ENCODE measurements at places on chromosomes 5 and 9.
A peak's percentile ranks its signal among the peaks of the same experiment; 100 is the strongest.

DNA sequence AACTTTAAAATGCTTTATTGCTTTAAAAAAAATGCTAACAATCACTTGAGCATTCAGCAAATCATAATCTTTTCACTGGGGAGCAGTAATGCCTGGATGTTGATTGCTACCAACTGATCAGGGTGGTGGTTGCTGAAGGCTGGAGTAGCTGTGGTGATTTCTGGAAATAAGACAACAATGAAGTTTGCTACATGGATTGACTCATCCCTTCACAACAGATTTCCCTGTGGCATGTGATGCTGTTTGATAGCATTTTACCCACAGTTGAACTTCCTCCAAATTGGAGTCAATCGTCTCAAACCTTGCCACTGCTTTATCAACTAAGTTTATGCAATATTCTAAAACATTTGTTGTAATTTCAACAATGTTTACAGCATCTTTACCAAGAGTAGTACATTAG lies 83.3 kb downstream of the MLLT3 start:
- DNase-seq, result no peak

- DNase-seq, result no peak
Observed at GRCh38 chr9:108396193-108396592, 459.6 kb downstream of the ACTL7B start.

- no peak for DNase-seq
Observed at GRCh38 chr9:136903041-136903554, 16.8 kb downstream of the TRAF2 start.

DNA sequence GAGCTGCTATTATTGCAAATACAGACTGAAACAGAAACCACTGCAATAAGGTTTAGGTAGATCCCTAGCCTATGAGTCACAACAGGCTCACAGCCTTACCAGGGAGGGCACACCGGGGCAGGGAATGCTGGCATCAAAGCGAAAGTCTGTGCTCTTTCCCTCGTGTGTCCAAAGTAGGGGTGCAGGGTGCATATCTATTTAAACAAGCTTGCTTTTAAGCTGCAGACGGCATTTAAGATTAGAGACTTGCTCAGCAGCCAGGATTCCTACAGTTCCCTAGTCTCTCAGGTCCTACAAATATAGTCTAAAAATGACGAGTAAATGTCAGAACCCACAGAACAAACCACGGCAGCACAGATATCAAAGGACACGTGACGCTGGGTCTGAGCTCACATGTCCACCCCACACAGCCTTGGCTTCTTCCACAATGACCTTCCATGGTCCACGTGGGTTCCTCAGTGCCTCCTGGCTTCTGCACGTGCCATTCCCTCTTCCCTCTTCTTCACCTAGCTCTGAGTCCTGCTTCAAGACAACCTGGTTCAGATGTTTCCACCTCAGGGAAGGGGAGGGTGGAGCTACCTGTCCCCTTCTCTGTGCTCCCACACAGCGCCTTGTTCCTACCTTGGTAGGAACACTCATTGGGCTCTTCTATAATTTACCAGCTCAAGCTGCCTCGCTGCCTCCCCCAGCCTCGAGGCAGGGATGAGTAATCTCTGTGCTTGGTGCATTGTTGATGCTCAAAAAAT lies 193.2 kb downstream of the MAPKAP1 start:
- peak; percentile 15 for DNase-seq

DNA sequence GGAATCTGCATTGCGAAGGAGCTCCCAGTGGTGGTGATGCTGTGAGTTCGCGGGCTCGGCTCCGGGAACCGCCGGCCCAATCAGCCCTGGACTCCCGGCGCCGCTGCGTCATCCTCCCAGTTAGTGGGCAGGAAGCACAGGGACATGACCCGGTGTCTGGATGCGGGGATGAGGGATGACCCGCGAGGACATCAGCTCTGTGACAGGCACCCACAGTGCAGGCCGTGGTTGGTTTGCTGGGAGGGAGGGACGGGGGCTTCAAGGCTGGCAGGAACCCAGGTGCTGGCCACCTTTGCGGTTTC lies 996 bp downstream of the NXNL2 start:
- no peak for DNase-seq

DNA sequence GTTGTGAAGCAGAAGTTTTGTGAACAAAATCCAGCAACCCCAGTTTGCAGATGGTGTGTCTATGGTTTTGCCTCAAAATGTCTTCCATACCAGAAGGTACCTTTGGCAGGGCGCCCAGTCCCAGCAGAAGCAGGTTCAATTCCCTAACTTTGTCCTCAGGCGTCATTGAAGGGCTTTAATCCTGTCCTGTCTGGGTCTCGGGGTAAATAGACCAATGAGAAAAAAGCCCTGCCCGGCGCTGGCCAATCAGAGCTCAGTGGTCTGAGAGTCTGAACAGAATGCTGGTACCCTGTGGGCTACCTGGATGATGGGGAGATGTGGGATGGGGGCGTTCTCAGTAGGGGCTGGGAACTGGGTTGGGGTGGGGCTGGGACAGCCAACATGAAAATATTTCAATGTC lies 6.2 kb upstream of the ST6GALNAC4 start:
- no peak for DNase-seq

GRCh38 chr9:77475641-77476473 lies 172.3 kb downstream of the GNA14 start:
- peak; percentile 31 for DNase-seq

GRCh38 chr5:96741891-96742309 lies 65.8 kb downstream of the ERAP1 start:
- DNase-seq, result no peak

DNA sequence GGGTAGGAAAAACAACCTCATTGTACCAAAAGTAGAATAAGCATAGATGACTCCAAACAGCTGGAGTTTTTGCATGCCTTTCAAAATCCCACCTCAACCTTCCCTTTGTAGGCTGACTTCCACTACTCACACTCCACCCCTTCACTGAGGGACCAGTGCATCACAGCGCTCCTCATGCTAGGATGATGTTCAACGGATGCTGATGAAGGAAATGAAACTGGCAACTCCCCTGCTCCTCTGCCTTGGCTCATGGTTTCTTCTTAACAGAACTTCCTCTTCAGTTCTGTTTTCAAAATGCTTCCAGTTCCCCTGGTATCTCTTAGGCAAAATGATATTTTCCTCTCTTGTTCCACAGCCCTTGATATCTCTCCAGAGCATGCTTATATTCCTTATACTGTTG lies 29.0 kb downstream of the LIFR start:
- no peak for DNase-seq

- DNase-seq, result no peak
Observed at GRCh38 chr5:158718738-158719505, 380.8 kb downstream of the EBF1 start.

DNA sequence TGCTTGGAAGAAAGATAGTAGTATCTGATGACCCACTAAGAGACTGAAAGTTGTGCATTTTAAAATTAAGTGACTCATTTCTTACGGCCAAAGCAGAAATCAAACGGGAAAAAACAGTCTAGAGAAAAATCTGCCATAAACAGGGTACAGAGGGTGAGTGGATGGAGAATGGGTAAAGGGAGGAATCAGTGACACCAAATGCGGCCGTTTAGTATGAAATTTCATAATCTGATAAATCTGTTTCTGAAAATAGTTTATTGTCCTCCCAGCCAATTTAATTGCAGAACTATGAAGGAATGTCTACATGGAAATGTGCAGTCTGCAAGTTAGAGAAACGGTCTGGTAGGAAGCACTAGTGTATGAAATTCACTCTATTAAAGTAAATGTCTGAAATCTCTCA lies 39.5 kb downstream of the ADAMTS12 start:
- no peak for DNase-seq

DNA sequence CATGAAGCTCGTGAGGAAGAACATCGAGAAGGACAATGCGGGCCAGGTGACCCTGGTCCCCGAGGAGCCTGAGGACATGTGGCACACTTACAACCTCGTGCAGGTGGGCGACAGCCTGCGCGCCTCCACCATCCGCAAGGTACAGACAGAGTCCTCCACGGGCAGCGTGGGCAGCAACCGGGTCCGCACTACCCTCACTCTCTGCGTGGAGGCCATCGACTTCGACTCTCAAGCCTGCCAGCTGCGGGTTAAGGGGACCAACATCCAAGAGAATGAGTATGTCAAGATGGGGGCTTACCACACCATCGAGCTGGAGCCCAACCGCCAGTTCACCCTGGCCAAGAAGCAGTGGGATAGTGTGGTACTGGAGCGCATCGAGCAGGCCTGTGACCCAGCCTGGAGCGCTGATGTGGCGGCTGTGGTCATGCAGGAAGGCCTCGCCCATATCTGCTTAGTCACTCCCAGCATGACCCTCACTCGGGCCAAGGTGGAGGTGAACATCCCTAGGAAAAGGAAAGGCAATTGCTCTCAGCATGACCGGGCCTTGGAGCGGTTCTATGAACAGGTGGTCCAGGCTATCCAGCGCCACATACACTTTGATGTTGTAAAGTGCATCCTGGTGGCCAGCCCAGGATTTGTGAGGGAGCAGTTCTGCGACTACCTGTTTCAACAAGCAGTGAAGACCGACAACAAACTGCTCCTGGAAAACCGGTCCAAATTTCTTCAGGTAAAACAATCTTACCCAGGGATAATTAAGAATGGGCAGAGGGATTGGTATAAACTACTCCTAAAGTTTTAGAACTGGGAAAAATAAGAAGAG lies 12.9 kb downstream of the ITGA1 start:
- DNase-seq, result peak; percentile 37

GRCh38 chr5:118506217-118506852 lies 482.0 kb downstream of the DTWD2 start:
- no peak for DNase-seq

GRCh38 chr9:86099701-86100364 lies 475 bp upstream of the GOLM1 start:
- DNase-seq, result no peak

- DNase-seq, result no peak
Observed at GRCh38 chr5:139188558-139189270, 9.5 kb downstream of the SIL1 start.

DNA sequence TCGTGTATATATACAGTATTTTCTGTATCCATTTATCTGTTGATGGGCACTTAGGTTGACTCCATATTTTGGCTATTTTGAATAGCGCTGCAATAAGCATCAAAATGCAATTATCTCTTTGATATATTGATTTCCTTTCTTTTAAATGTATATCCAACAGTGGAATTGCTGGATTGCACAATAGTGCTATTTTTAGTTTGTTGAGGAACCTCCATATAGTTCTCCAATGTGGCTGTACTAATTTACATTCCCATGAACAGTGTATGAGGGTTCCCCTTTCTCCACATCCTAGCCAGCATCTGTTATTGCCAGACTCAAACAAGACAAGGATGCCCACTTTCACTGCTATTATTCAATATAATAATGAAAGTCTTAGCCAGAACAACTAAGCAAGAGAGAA lies 9.1 kb upstream of the CTXN3 start:
- no peak for DNase-seq

DNA sequence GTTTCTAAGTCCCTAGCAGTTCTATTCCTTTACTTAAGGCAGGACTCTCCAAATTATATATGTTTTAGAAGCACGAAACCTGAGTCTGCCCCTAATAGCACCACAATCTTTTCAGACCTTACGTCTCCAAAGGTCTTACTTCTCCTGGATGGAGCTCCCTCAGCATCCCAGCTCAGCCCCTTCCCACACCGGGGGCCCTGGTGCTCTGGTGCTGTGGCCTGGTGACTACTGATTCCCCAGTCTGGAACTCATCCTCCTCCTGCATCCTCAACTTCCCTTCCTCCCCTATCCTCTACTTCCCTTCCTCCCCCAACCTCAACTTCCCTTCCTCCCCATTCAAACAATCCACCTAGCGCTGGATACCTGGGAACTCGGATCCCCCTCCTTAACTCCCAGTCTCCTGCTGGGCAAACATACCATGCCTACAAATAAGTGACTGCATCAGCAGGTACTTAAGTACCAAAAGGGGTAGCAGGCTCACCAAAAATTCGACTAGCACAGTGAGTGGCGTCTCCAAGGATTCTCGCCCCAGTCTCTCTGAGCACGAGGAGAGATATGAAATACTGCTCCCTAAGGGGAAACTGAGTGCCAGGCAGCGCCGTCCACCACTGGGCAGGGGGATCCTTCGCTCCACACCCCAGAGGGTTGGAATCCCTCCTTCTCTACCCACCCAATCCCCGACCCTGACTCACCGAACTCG lies 831 bp downstream of the IGFBPL1 start:
- DNase-seq, result no peak

- DNase-seq, result no peak
Observed at GRCh38 chr5:129400395-129400983, 59.6 kb upstream of the ADAMTS19 start.

DNA sequence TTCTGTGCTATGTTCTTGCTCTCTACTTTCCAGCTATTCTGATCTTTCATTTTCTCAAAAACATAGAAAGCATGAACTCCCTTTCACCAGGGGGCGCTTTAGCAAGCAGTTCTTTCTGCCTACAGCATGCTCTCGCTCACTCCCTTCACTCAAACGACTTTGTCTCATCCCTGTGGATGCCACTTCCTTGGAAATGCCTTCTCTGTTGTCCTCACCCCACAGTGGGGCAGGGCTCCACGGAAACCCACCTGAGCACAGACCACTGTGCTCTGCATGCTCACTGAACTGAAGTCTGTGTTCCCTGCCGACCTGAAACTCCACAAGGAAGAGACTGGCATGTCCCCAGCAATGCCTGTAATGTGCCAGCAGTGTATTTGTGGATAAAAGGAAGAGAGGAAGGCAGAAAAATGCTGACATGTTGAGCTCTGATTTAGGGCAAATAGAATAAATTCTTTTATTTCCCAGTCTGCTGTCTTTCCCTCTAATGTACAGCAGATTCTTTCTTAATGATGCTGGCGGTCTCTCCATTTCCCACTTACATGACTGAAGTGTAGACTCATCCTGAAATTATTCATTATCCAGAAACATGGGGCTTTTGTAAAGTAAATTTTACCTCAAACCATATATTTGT lies 4.9 kb upstream of the ROR2 start:
- no peak for DNase-seq

DNA sequence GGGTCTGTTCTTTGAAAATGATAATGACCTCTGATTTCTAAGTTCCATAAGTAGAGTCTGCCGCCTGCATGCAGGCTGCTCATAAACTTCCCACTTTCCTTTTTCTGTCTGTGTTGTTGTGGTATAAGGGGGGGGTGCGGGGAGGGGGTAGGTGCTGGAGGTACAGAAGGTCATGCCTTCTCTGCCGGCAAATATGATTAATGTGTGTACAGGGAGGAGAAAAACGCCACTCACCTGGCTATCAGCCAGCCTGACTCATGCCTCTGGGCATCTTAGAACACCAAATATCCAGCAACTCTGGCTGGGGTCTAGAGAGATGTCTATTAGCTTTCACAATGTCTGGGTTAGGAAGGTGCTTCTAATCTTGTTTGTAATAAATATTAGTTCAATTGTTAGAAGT lies 128.3 kb downstream of the EFNA5 start:
- no peak for DNase-seq

Data from activated T-cell treated with anti-CD3 and anti-CD28 coated beads for 24 hours (primary cell).